ENCODE measurements at places on chromosomes 12 and 14. TPM values are rescaled to one million over a fixed set of nuclear protein-coding genes. Genes with fewer than 3 reads are reported as not detected.

XRCC3 gene
- 15.6 TPM for total RNA-seq

NINJ2 gene
- total RNA-seq: 0.58 TPM

ART4 gene
- 0.26 TPM for total RNA-seq

NPFF gene
- total RNA-seq: not detected

CNTN1 gene
- not detected for total RNA-seq

CD69 gene
- not detected for total RNA-seq

PPFIA2 gene
- not detected for total RNA-seq

KCNMB4 gene
- 4.7 TPM for total RNA-seq

SMIM41 gene
- 2.0 TPM for total RNA-seq

CCDC175 gene
- total RNA-seq: not detected

OR4E2 gene
- not detected for total RNA-seq

C12orf57 gene
- total RNA-seq: 451 TPM

ATP2A2 gene
- total RNA-seq: 98.8 TPM

ENDOU gene
- total RNA-seq: not detected

C14orf132 gene
- 16.5 TPM for total RNA-seq

PROX2 gene
- total RNA-seq: not detected

SRGAP1 gene
- 6.4 TPM for total RNA-seq

TSPAN19 gene
- not detected for total RNA-seq

ANKS1B gene
- total RNA-seq: 1.2 TPM

MANSC4 gene
- not detected for total RNA-seq

TMTC2 gene
- total RNA-seq: 2.1 TPM

P2RX2 gene
- total RNA-seq: not detected

CIT gene
- total RNA-seq: 1.5 TPM

KRT7 gene
- 5.2 TPM for total RNA-seq

PPP1R36 gene
- not detected for total RNA-seq
